Activated CD4-positive, alpha-beta T cell treated with anti-CD3 and anti-CD28 coated beads, Interleukin-2, amount 10 ng/mL, durations not matched to agents 7 days and 5 days (primary cell): ENCODE measurements at places on chromosomes 2 and 18. TPM values are rescaled to one million over a fixed set of nuclear protein-coding genes. Genes with fewer than 3 reads are reported as not detected.

UGT1A10 gene
- not detected for total RNA-seq

GCA gene
- total RNA-seq, result 14.4 TPM

GRCh38 chr2:159462201-159462785, 154.1 kb downstream of the BAZ2B start:
- H3K27ac ChIP-seq, result no peak overlapping the region
- peaks cover 4% of the 10 kb centered on the region for H3K36me3 ChIP-seq
- no peak for DNase-seq
- H3K4me1 ChIP-seq, result peaks cover 11% of the 10 kb centered on the region
- H3K4me3 ChIP-seq, result no peak overlapping the region

GRCh38 chr18:40160361-40160760, 1794.7 kb upstream of the PIK3C3 start:
- no peak overlapping the region for H3K27ac ChIP-seq
- H3K36me3 ChIP-seq, result no peaks in the 10 kb centered on the region
- DNase-seq, result no peak
- H3K4me1 ChIP-seq, result no peaks in the 10 kb centered on the region
- no peaks in the 10 kb centered on the region for H3K27me3 ChIP-seq
- H3K4me3 ChIP-seq, result no peak overlapping the region

DNA sequence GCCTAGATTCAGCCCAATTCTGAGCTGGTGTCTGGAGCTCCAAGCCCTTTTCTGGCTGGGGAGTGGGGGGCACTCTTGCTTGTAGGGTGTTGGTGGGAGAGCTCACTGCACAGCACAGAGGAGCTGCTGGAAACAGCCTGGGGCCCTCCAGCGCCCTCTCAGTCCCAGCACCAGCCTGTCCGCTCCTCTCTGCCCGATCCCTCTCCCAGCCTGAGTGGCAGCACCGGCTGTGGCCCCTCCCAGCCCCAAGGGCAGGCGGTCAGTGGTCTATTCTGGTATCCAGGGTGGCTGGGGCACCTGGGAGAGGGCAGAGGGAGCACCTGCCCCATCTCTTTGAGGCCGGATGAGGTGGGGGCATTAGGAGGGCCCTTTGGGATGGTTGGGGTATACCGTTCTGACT, 13.2 kb upstream of the DES start:
- no peak for DNase-seq
- H3K36me3 ChIP-seq, result no peaks in the 10 kb centered on the region
- H3K4me3 ChIP-seq, result no peak overlapping the region
- H3K27me3 ChIP-seq, result peaks cover 4% of the 10 kb centered on the region
- no peak overlapping the region for H3K27ac ChIP-seq
- H3K4me1 ChIP-seq, result no peaks in the 10 kb centered on the region

- H3K4me3 ChIP-seq, result no peak overlapping the region
- H3K27me3 ChIP-seq, result peaks cover 12% of the 10 kb centered on the region
These were observed 90.9 kb downstream of the SP3 start for GRCh38 chr2:173874003-173874893.

- H3K27me3 ChIP-seq, result no peaks in the 10 kb centered on the region
- H3K27ac ChIP-seq, result no peak overlapping the region
- H3K4me1 ChIP-seq, result peaks cover 19% of the 10 kb centered on the region
- no peak for DNase-seq
These were observed 13.8 kb upstream of the SCYGR1 start for GRCh38 chr2:227401550-227401949.

GRCh38 chr2:206422493-206422892, 20.8 kb upstream of the ADAM23 start:
- H3K27me3 ChIP-seq, result no peaks in the 10 kb centered on the region
- H3K27ac ChIP-seq, result no peak overlapping the region
- no peaks in the 10 kb centered on the region for H3K36me3 ChIP-seq
- no peaks in the 10 kb centered on the region for H3K4me1 ChIP-seq
- H3K4me3 ChIP-seq, result no peak overlapping the region
- DNase-seq, result no peak

DNA sequence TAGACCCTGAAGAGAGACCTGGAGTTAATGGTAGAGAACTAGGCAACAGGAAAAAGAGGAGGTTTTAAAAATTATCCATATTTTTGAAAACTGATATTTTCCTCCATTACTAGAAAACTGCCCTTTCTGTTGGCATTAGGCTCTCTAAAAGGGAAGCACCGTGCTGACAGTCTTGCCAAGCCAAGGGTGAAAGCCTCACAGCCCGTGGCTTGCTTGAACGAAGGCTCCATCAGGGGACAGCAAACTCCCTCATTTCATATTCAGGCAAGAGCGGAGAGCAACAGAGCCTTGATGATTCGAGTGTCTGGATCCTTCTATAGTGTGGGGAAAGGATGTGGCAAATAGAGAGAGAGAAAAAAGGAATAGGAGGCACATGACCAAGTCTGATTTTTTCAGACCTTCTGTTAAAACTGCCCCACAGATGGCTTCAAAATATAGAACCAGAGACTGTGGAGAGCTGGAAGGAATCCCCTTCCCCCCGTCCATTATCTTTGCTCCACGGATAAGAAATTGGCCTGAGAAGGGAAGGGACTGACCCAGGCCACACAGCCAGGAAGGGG, 67.0 kb downstream of the CACNB4 start:
- H3K27ac ChIP-seq, result no peak overlapping the region
- no peaks in the 10 kb centered on the region for H3K36me3 ChIP-seq
- DNase-seq, result no peak
- no peaks in the 10 kb centered on the region for H3K4me1 ChIP-seq
- peaks cover 5% of the 10 kb centered on the region for H3K27me3 ChIP-seq
- H3K4me3 ChIP-seq, result no peak overlapping the region
